H54 (cell line): ENCODE measurements at places on chromosomes 2 and 18.
A peak's percentile ranks its signal among the peaks of the same experiment; 100 is the strongest.

DNA sequence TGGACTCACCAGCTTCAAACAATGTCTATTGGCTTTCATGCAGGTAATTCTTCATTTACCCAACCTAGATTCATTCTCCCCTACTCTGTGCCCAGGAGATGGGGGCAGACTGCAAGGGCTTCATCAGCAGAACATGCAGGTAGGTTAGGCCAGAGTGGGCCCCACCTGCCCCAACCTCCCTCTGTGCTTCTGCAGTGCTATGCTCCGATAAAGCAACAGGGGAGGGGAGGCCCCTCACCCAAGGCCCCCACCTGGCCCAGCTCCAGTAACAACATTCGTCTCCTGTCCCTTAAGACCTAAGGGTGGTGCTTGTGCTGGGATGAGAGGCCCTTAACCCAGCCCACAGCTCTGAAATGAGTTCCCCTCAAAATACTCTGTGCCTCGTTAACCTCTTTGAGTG lies 16.7 kb upstream of the GYPC start:
- no peak for DNase-seq

- DNase-seq, result no peak
Measured at GRCh38 chr2:56008661-56009431, 85.3 kb upstream of the EFEMP1 start.

- no peak for DNase-seq
Measured at GRCh38 chr2:99190548-99190947, 9.6 kb downstream of the MRPL30 start.

- no peak for DNase-seq
Measured at GRCh38 chr2:137886083-137886831, 78.0 kb upstream of the HNMT start.

DNA sequence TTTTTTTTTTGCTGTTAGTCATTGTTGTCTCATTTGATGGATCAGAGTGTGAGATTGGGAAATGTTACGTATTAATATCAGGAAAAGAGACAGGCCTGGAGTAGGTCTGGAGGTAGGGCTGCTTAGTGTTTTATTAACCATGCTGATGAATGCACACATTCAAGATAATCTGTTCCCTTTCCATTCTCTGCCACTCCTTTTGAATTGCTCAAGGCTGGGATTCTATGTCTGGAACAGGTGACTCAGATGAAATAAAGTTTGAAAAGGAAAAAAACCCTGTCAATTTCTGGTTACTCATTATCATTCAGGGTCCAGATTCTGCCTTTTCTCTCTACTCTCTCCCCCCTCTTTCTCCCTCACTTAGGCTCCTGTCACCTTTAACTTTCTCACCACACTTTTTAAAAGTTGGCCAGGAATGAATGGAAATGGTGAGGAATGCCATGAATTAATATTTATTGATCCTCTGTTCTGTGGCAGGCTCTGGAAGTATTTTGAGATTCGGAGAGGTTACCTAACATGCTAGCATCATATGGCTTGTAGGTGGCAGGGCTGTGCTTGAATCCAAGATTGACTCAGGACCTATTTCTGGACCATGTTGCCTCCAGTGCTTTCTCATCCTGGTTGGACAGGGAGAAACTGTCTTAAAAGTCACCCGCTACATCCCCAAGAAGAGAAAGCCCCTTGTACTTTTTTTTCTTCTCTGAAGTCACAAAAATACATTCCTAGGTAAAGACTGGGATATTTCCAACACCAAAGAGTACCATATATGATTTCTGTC lies 40.2 kb downstream of the MAP4K4 start:
- no peak for DNase-seq

GRCh38 chr2:11508279-11508678 lies 25.6 kb upstream of the GREB1 start:
- DNase-seq, result no peak

- no peak for DNase-seq
Measured at GRCh38 chr2:215929602-215930335, 83.6 kb downstream of the MREG start.

DNA sequence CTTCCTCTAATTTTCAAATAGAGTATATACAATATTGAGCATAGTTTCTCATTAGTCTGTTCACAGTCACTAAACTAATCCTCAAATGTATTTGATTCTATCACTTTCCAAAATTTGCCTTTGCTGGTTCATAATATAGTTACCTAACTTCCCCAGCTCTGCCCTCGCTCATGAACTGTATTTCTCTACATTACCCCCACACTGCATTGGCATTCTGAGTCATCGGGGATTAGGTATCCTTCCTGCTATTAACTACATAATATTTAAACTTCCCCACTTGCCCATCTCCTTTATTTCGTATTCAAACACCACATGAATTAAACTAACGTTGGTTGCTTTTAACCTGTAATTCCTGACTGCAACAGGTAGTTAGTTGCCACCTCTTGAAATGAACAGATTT lies 14.8 kb upstream of the CLASP1 start:
- DNase-seq, result no peak

DNA sequence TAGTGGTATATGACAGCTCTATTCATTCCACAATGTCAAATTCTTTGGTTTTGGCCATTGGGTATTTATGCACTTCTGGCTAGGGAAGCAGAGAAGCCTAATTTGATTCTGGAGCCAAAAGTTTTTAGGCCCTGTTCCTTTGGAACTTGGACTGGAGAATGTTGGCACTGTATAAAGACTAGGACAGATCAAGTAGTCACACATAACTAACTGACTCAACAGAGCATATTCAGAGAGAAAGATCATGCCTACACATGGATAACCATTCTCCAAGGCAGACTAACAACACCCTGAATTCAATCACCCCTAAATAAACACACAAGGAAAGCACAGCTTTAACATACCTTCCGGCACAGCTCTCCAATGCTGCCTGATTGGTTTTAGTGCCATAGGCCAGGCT lies 62.9 kb downstream of the ARHGAP15 start:
- no peak for DNase-seq

DNA sequence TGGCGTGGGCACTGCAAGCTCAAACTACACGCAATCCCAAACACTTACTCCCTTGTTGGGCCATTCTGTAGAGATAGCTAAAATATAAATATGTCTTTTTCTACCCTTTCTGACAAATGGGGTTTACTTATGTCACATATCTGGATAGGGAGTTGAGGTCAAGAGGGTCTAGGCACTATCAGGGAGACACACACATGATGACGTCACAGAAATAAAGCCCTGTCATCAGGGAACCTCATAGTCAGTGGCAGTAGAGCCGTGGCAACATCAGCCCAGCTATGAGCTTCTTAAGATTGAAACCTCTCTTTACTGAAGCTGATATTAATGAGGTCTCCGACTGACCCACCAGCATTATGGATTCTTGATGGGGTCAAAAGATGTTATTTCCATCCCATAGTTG lies 234.6 kb upstream of the CDH7 start:
- DNase-seq, result no peak

DNA sequence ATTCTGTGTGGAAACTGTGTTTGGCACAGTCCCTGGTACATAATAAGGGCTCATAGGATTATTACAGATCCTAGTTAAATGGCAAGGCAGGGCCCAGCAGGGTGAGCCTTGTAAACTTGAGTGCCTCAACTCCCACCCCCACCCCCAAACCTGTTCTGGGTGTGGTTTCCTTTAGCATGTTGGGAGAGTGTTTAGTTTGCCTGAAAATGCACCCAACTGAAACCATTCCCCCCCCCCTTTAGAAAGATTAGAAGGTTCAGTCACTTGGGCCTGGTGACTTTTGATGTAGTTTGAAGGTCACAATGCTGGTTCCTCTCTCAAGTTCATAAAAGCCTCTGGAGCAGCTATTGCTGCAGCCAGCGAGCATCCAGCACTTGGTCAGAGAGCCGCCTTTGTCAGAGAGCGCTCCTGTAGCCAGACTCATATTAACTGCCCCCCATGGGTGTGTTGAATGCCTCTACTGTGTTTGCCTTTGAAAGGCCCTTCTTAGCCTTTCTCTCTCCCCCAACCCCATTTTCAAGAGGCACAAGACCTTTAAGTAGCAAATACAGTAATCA lies 113.7 kb downstream of the SPTBN1 start:
- no peak for DNase-seq

- no peak for DNase-seq
Measured at GRCh38 chr2:39923455-39923854, 144.4 kb upstream of the THUMPD2 start.

GRCh38 chr2:102615620-102616436 lies 3.5 kb upstream of the SLC9A2 start:
- DNase-seq, result peak; percentile 46

GRCh38 chr2:142478206-142478605 lies 347.4 kb upstream of the LRP1B start:
- no peak for DNase-seq

DNA sequence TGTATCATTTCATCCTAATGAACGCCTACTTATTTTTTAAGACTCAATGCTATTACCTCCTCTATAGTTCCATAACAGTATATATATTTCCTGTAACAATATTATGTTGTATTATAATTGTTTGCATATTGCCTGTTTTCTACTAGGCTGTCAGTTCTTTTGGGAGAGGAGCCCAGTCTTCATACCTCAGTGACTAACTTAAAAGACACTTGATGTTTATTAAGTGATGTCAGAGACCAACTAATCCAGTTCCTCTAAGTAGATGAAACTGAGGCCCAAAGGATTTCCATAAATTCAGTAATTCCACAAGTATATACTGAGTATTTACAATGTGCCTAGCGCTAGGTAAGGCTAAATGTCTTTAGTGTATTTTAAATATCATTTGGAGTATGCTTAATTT lies 48.9 kb upstream of the AAK1 start:
- DNase-seq, result no peak

GRCh38 chr2:181814057-181814491 lies 77.5 kb upstream of the ITPRID2 start:
- DNase-seq, result no peak

GRCh38 chr2:27587025-27587424 lies 4.2 kb downstream of the ZNF512 start:
- DNase-seq, result no peak

- no peak for DNase-seq
Measured at GRCh38 chr2:115443539-115444185, 1001.2 kb downstream of the DPP10 start.

DNA sequence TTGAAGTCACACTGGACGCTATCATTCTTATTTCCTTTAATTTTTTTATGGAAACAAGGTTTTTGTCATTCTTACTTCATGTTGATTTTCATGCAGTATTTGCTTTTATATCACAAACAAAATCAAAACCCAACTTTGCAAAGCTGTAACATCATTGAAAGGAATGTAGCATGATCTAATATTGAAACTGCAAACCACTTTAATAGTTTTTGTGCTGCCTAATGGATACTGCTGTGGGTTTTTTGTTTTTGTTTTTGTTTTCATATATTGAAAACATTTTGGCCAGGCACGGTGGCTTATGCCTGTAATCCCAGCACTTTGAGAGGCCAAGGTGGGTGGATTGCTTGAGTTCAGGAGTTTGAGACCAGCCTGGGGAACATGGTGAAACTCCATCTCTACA lies 81.6 kb downstream of the MAP2 start:
- DNase-seq, result no peak

DNA sequence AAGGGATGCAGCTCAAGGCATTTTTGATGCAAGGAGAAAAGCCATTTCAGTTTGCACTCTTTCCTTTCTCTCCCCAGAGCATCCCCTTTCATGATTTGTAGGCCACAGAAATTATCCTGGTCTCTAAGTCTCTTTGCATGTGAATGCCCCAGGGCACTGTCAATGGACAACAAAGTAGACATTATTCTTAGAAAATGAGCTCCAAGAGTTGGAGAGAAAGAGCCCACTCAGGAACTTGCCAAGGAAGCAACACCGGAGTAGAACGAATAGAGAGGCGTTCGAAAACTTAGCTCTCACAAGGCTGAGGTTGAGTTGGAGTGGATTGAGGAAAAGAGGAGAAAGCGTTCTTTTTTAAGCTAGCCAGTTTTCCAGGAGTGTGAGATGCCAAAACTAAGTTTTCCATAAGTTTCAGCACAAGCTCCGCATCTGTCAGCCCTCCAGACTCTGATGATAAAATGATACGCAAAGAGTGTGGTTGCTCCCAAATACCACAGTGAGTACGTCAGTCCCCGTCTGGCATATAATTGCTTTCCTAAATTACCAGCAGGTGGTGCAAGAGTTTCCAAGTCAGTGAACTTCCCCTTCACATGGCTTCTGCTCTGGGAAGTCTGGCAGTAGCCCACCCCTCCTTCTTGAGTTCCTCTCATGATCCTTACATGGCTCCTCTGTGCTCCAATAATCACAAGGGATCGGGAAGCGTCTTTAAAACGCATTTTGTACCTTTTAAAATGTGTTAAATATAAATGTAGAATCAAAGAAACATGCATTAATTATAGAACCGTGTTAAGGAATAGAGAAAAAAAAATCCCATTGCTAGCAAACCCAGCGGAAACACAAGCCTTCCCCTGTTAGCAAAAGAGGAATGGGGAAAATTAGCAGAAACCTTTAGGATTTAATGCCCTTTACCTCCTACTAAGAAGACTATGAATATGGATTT lies 1060.6 kb upstream of the FANCL start:
- DNase-seq, result peak; percentile 12

DNA sequence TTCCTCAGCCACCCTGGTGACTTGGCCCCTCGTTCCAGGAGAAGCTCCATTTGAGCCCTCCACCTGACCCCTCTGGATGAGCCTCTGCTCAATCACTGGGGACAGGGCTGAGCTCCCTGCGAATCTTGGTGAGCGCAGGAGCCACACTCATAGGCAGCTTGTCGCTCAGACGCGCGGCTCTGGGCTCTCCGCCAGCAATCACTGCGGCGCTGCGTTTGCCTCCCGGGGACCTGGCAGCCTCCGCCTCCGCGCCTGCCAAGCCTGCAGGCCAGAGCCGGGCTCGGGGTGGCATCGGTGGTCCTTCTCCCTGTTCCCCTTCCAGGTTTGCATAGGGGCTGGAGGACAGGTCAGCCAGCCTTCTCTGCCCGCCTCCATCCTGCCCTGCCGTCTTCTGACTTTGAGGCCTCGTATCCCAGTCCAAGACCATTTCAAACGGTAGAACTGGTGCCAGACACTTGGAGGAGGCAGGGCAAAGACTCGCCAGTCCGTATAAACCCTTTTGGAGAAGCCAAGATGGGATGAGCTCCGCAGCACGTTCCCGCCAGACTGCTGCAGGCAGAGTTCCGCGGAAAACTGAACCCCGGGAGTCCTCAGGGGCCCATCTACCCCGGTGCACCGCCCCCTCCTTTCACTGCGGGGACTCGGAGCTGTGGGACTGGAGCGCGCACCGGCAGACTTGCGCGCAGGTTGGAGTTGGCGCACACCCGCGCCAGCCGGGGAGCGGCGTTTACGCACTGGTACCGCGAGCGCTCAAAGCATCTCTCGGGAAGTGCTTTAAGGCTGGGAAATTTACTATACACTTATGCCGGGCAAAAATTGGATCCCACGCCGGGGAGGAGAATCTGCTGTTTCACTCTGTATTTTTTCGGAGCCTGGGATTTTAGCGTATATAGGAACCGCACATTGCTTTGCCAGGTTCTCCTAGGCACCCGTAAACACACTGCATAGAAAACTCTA lies 1.1 kb upstream of the TACR1 start:
- peak; percentile 49 for DNase-seq

GRCh38 chr2:234483568-234484251 lies 13.2 kb downstream of the ARL4C start:
- DNase-seq, result no peak

- no peak for DNase-seq
Measured at GRCh38 chr2:134985061-134985460, 62.2 kb downstream of the MAP3K19 start.
